ENCODE measurements at places on chromosomes 4 and X.
A peak's percentile ranks its signal among the peaks of the same experiment; 100 is the strongest.

DNA sequence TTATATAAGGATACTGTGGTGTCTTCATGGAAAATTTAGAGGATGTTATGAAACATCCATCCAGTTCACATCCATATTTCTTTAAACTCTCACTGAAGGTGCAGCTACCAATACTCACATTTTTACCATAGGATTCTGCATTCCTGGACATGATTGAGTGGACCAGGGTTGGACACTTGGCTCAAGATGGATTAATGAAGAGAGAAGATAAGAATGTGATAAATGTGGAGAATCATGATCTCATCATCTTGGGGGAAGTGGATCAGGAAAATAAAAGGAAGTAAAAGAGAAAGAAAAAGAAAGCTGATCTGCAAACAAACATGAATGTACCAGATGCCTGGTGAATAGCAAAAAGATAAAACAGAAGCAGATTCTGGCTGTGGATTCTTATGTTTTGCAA lies 175.4 kb downstream of the NPFFR2 start:
- no peak for DNase-seq

DNA sequence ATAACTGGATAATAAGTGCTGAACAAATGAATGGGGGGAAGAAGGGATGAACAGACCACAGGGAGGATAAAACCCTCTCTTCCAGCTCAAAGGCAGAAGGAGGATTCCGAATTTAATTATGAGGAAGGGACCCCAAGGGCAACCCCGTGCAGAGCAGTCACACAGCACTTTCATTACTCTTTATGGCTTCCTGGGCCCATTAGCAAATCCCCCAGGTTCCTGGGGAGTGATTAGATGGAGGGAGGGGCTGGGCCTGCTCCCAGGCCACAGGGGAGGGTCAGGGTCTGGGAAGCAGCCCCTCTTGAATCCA lies 67.1 kb downstream of the PPP2R2C start:
- DNase-seq: no peak

GRCh38 chr4:101205916-101206315 lies 141.4 kb downstream of the PPP3CA start:
- no peak for DNase-seq

DNA sequence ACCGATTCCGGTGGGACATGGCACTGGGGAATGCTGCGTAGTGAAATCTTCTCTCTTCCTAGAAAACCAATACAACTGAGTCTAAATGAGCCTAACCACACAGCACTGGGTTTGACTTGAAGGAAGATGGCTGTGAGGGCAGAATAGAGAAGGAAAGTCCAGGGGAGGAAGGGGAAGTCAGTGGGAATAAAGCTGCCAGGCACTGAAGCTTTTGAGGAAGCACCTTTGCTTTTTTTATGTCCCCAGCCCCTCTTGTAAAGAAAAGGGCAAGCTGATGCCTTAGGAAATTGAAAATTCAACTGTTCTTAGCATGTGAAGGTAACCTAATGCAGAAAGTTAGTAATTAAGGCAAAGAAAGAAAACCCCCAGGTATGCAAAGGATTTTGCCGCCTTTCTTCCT lies 20.6 kb downstream of the MED28 start:
- no peak for DNase-seq

- DNase-seq: no peak
These were observed 87.0 kb downstream of the BCOR start for GRCh38 chrX:40010550-40011321.

- DNase-seq: no peak
These were observed 875.8 kb upstream of the SLIT2 start for GRCh38 chr4:19375931-19376330.

DNA sequence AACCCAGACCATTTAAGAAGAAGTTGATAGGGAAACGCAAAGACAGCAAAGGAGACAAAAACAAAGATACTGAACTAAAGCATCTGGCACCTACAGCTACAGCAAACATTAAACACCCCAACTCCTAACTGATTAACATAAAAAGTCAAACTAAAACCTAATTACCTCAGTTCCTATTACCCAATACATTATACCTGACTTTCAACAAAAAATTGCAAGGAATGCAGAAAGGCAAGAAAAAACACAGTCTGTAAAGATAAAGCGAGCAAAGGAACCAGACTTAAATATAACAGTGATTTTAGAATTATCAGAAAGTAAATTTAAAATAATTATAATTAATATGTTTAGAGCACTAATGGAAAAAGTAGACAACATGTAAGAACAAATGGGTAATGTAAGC lies 9.4 kb upstream of the FMR1 start:
- no peak for DNase-seq

DNA sequence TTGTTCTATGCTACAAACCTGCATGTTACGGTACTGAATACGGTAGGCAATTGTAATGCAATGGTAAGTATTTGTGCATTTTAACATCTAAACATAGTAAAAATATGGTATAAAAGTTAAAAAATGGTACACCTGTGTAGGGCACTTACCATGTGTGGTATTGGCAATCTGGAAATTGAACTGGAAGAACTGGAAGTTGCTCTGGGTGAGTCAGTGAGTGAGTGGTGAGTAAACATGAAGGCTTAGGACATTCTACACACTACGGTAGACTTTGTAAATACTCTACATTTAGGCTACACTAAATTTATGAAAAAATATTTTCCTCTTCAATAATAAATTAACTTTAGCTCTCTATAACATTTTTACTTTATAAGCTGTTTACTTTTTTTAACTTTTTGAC lies 78.9 kb downstream of the RRAGB start:
- DNase-seq: no peak

DNA sequence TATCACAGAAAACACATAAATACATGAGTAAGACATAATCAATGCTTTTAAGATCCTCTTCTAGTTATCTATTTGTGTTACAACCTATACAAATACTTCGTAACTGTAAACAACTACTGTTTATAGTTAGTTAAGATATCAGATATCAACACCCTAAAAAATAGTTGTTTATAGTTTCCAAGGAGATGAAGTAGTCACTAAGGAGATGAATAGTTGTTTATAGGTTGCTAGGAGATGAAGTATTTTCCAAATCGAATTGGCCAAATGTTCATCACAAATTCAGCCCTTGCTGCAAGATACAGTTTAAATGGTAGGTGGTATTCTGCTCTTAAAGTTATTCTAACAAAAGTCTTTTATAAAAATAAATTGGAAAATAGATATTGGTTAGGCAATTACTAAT lies 618.2 kb upstream of the PCDH10 start:
- DNase-seq: no peak

DNA sequence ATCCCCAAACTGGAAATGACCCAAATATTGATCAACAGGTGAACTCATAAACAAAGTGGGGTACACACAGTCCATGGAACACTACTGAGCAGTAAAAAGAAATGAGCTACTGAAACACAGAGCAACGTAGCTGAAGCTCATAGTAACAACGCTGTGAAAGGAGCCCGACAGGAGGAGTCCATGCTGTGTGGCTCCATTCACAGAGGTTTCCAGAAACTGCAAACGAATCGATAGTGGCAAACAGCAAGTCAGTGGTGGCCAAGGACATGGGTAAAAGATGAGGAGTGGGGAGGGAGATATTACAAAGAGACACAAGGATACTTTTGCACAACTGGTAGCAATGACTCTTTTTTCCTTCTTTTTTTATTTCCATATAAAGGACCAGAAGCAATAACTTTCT lies 90.4 kb downstream of the HAUS3 start:
- DNase-seq: no peak

DNA sequence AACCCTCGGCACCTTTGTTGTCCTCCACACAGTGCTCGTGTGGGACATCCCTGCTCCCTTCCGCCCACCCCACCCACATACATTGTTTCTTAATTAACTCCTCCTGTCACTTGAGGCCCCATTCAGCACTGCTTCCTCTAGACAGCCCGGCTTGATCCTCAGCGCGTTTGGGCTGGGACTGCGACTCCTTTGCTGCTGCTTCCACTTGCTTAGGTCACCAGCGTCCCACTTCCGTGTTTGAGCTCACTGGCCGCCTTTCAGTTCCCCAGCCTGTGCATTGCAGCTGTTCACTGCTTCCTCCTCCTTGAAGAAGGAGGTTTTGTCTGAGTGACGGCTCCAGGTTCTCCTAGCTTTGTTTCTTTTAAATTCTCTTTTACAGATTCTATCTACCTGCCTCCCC lies 16.1 kb downstream of the RNF4 start:
- DNase-seq: peak; percentile 76

GRCh38 chrX:7083021-7083420 lies 64.5 kb upstream of the STS start:
- no peak for DNase-seq

GRCh38 chr4:165842684-165843083 lies 30.4 kb upstream of the TLL1 start:
- no peak for DNase-seq

- peak; percentile 62 for DNase-seq
These were observed 69.8 kb downstream of the GAB1 start for GRCh38 chr4:143406523-143406922.

GRCh38 chr4:15034071-15034764 lies 31.9 kb downstream of the CPEB2 start:
- no peak for DNase-seq
